ENCODE measurements at places on chromosomes 4 and X.

DNA sequence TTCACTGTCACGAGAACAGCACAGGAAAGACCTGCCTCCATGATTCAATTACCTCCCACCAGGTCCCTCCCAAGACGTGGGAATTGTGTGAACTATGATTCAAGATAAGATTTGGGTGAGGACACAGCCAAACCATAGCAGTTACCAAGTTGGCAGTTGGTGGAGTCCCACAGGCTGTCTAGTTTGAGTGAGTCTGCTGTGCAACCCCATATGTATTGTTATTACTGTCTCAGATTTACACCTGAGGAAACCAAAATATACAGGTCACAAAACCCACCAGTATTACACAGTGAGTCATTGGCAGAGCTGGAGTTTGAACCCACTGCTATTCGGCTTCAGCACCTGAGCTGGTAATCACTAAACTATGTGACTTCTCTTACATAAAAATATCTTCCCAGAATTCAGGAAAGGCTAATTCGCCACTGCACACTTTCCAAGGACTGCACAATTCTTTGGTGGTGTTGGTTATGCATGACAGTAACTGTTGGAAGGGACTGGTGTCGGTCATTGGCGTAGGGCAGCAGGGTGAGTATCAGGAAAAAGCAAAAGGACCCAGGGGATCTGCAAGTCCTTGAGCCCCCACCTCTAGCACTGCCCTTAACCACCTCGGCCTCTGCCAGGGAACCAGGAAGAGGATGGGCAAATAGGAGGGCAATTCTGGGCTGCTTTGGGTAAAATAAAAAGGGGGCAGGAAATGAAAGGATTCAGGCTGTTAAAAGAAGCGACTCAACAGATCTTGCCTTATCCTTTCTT lies 110.1 kb downstream of the USP46 start:
- no peak for DNase-seq

DNA sequence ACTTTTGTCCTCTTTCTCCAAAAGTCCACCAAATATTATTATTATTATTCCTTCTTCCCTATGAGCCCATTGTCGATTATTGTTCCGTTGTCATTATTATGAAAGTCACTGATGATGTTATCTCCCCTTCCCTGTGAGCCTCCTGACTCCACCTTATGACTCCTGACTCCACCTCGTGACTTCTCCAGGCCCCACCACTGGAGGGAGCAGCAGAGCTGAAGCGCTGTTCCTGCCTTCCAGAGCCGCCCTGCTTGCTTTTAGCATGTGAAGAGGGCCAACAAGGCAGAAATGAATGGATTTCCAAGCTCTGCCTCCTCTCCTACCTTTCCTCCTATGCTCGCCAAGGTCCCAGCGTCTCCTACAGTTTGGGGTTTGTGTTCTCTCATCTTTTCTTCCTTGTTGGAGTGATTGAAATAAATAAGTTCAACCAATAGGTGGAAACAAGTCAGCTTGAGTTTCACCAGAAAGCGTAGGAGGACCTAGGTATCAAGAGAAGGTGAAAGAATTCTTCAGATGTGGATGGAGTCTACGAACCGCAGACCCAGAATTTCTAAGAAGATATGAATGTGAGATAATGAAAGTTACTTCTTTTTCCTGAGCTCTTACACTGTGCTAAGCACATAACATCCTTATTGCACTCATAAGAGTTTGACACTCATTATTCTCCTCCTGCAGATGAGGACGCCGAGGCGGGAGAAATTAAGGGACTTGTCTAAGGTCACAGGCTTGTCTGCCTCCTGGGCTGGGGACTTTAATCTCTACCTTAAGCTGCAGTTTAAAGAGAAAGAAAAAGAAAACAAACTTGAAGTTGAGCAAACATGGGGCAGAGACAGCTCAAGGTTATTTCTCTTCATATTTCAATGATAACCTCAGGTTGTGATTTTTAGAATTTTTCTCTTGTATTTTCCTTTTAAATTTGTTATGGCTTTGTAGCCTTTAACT lies 26.1 kb downstream of the IGSF1 start:
- no peak for DNase-seq

- DNase-seq = no peak
Measured at GRCh38 chr4:38802561-38803355, 1.8 kb downstream of the TLR1 start.

DNA sequence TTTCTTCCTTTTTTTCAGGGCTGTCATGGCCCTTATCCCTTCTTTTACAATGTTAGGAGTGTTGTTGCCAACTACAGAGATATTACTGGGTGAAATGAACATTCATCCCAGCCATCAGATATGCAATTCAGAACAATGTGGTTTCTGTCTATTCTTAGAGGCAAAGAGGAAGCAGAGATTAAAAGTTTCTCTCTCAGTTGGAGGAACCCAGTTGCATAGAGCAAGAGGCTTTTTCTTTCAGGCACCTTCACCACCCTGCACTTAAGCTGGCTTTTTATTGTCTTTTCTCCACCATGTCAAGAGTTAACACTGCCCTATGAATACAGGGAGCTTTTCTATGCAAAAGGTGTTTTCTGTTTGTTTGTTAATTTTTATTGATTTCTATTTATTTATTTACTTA lies 1559.6 kb upstream of the IGFBP7 start:
- DNase-seq = no peak

DNA sequence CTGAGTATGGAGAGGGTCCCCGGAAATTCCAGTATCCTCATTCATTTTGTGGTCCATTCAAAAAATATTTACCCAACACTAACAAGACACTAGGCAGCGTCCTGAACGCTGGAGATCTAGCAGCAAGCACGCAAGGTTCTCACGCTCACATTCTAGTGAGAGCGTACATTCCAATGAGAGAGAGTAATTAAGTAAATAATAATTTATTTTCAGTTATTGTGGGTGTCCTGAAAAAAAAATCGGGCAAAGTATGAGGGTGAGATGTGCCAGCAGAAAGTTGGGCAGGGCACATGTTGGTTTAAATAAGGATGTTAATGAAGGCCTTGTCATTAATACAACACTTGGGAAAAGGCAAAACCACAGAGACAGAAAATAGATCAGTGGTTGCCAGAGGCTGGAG lies 4.0 kb upstream of the TMEM156 start:
- no peak for DNase-seq

DNA sequence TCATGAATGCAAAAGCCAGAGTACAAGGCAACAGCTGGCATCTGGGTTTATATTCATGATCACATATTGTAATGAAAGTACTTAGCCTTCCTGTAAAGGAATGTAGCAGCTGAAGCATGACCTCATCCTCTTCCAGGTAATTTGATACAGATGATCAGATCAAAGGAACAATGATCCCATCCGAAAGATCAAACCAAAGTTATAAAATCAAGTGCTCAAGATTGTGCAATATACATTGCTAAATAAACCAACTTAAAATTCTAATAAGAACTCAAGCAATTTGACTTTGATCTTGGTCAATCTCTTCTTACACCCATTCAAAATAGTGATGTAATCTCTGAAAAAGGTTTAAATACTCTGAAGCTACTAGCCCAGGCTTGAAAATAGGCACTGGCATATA lies 113.1 kb upstream of the INPP4B start:
- no peak for DNase-seq

- no peak for DNase-seq
Measured at GRCh38 chr4:143273160-143273917, 63.3 kb upstream of the GAB1 start.

GRCh38 chr4:164876700-164877324 lies at the start of gene APELA:
Gene APELA (plus strand): TSS chr4:164877178. CDS start chr4:164877332, 154 bp downstream.
- no peak for DNase-seq

DNA sequence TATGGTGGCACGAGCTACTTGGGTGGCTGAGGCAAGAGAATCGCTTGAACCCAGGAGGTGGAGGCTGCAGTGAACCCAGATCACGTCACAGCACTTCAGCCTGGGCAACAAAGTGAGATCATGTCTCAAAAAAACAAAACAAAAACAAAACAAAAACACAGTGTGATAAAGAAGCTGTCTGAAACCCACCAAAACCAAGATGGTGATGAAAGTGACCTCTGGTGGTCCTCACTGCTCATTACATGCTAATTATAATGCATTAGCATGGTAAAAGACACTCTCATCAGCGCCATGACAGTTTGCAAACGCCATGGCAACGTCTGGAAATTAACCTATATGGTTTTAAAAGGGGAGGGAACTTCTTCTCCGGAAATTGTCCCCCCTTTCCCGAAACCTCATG lies 29.4 kb upstream of the OPHN1 start:
- DNase-seq = no peak

DNA sequence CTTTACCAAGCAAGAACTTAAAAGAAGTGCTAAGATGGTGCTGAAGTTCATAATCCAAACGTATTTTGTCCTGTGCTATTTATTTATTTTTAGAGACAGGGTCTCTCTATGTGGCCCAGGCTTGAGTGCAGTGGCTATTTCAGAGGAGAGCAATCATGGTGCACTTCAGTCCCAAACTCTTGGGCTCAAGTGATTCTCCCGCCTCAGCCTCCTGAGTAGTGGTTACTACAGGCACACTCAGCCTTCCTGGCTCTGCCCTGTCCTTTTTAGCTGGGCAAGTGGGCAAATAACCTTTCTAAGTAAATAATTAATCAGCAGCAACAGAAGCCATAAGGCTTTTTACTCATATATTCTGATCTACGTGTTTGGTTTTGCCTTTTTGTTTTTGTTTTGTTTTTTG lies 2.6 kb downstream of the NSD2 start:
- no peak for DNase-seq

DNA sequence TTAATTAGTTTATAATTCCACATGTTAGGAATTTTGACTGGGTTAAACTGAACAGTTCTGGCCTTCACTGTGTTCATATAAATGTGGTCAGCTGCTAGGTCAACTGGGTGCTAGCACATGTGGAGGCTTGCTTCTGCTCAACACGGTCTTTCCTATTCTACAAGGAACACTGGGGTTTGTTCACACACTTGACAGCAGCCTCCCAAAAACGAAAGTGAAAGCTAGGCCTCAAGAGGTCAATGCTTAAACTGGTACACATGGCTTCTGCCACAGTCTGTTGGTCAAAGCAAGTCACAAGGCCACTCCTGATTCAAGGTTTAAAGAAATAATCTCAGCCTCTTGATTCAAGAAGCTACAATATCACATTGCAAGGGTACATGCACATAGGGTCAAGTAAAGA lies 126.5 kb downstream of the QDPR start:
- DNase-seq = no peak

DNA sequence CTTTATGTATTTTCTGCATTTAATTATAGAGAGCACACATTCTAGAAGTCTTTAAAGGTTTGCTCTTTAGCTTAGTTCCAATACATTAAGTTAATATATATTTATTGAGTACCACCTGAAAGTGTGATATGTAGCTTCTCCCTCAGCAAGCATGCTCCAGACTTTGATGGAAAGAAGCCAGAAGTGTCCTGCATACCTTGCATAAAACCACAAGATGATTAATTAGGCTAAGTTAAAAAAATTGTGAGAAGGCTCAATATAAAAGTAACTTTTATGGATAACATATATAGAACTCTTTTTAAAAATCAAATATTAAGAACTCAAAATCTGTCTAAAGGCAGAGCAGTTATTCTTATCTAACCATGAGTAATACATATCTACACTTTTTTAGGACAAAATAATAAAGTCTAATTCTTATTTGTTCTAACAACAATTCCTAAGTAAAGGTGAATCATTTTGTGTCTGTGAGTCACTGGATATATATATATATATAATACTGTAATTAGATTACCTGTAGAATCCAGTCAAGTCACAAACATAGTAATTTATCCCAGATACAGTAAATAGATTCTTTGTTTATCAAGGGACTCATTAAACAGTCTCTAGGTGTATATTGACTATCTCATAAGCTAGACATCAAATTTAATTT lies 51.2 kb downstream of the INTS12 start:
- no peak for DNase-seq
